ENCODE measurements at places on chromosomes 2 and 18.

DNA sequence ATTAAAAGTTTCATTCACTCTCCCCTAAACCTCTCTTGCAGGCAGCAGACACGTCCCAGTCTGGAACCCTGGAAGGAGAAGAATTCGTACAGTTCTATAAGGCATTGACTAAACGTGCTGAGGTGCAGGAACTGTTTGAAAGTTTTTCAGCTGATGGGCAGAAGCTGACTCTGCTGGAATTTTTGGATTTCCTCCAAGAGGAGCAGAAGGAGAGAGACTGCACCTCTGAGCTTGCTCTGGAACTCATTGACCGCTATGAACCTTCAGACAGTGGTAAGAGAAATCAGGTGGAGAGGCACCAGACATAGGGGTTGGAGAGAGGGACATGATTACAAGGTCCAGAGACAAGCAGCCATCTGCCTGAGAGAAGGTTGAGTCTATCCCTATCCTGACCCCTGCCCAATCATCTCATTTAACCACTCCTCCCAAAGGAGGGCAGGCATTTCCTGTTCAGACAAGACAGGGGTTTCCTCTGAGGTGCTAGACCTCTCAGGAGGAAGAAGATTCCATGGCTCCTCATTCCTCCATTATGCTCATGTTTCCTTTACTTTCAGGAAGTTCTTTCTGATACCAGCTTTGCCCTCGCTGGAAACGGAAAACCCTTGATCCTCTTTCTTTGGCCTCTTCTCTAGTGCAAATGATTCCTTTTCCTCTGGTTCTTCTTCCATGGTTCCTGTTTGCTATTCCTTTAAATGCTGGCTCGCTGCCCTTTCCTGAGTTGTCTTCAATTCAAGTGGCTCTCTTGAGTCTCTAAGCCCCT lies 15.1 kb downstream of the PLCD4 start:
- no peak for DNase-seq

DNA sequence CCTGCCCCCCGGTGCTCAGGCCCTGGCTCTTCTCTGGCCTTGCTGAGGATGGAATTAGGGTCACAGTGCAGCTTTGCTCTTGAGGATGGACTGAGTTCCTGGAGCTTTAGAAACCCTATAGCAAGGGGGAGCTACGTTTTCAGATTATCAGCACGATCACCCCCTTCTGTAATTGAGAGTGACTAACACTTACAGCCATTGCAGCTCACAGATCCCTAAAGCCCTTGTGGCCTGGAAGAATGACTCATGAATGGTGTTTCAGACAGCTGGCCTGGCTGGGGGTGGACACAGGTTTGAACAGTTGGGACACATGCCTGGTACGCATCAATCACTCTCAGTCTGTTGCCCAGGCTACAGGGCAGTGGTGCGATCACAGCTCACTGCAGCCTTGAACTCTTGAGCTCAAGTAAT lies 79.7 kb upstream of the IGFBP5 start:
- DNase-seq = no peak

DNA sequence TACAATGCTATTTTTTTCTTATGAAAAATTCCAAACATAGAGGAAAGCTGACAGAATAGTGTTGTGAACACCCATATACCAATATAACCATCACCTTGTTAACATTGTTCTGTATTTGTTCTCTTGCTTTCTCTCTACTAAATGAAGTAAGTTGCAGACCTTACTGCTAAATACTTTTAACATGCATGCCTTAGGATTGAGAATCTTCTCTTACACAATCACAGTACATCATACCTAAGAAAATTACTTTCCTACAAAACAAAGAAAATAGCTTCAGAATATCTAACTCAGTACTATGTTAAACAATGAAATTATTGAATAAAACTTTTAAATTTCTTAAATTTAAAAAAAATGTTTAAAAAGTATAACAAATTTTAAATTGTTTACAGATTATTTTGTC lies 136.5 kb downstream of the UBR3 start:
- DNase-seq = no peak

DNA sequence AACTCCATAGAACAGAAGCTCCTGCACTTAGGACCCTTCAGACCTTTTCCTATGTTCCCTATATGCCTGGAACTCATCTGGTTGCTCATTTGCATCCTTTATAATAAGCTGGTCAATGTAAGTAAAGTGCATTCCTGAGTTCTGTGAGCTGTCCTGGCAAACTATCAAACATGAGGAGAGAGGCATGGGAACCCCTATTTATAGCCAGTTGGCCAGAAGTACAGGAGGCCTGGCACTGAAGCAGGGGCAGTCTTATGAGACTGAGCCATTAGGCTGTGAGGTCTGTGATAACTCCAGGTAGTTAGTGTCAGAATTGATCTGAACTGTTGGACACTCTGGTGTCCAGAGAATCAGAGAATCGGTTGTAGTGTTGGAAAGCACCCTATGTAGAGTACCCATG lies 88.4 kb downstream of the EHD3 start:
- no peak for DNase-seq

GRCh38 chr2:86249579-86250391 lies 50.5 kb downstream of the MRPL35 start:
- no peak for DNase-seq

GRCh38 chr18:57209713-57210106 lies 62.8 kb downstream of the BOD1L2 start:
- DNase-seq = no peak

DNA sequence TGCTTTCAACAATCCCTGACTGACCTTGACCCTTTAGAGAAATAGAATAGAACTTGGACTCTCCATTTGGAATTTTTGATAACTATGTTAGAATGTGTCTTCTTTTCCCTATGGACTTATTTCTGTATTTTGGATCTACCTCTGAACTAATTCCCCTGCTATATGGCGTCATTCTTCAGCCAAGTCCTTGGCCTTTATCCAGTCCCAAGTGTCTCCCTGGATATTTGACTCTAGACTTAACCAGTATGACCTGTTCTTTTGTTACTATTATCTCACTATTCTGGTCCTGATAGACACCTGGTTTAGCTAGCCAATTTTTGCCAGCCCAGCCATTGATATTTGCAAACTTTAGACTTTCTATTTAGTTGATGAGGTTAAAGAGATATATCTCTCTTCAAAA lies 186.8 kb downstream of the KCNS3 start:
- DNase-seq = no peak

- no peak for DNase-seq
These were observed 109.1 kb downstream of the KCNH7 start for GRCh38 chr2:162729469-162729868.

- DNase-seq = no peak
These were observed 63.1 kb downstream of the RHOB start for GRCh38 chr2:20509770-20510490.

DNA sequence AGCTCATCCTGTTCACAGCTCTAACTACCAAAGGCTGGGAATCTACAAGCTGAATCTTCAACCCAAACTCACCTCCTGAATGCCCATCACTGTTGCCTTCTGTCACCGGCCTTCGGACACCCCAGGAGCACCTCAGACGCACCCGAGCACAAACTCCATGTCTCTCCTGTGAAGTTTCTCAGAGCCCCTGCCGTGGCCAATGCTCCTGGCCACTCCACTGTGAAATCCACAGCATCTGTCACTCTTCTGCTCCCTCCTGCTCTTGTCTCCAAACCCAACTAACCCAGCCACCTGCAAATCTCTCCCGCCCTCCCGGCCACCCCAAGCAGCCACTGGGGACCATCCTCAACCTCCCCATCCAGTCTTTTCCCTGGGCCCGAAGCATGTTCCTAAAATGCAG lies 457.9 kb upstream of the SALL3 start:
- no peak for DNase-seq

GRCh38 chr2:72971036-72971435 lies 53.7 kb downstream of the EMX1 start:
- no peak for DNase-seq

- no peak for DNase-seq
These were observed 1.3 kb upstream of the PAX3 start for GRCh38 chr2:222299906-222300725.

DNA sequence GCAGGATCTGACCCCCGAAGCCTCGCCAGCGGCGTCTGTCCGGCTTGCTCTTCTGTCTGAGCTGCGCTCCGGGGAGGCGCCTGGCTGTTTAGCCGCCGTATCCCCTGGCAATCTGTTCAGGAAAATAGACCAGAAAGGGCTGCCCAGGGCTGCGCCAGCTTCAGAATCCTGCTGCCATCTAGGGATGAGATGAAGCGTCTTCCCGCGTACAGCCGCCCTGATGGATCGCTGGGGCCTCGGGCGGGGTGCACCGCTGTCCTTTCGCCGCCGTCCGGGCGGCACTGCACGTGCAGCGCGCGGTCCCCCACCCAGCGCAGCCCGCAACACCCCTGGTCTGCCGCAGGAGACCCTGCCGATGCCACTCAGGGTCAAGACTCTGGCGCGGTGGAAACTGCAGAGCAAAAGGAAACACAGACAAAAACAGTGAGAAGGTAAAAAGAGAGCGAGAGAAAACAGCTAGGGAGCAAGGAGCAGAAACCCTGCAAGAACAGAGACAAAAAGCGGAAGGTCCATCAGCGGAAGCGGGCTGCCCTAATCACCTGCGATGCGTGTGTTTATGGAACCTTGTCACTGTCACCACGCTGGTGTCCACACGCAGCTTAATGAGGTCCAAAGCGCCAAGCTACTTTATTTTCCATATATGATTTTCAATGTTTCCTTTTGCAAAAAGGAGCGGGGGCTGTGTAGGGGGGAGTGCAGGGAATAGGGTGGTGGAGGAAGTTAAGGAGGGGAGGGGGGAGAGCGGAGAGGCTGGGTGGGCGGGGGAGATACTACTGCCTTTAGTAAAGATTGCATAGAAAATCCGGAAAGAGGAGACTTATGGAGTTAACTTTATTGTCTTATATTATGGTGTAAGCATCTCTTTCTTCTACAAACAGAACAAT lies 2113.3 kb upstream of the PIK3C3 start:
- DNase-seq = no peak
